ENCODE measurements at places on chromosomes 11 and 22.

DNA sequence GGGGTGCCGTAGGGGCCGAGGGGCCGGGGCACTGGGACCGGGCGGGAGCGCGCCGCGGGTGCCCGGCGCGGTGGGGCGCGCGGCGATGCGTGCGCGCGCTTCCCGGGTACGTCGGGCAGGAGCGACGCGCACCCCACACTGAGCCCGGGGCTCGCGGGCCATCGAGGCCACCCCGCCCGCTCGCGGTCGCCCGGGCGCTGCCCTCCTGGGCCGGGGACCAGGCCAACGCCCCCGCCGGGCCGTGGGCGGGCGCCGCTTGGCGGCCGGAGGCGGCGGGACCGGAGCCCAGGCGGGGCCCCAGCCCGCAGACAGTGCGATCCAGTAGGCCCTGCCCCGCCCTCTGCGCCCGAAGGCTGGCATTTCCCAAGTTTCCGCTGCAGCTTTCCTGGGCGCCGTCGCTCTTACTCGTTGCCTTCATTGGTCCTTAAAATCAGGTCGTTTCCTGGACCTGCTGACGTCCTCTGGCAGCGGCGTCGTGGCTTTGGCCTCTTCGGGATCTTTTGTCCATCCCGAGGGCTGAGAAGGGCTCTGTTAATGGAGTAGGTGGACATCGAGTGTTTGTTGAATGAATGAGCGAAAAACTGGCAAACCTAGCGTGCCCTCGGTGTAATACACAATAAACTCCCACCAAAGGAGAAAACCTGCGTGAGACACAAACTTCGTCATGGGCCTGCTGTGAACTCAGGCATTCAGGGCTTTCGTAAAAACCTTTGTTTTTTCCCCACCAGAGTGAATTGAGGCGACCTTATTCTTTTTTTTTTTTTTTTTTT, 638 bp downstream of the PARVA start:
- H3K36me3 ChIP-seq: no peaks in the 10 kb centered on the region
- peak; percentile 80 for DNase-seq
- peak overlapping the region; percentile 68 for H3K27ac ChIP-seq
- H3K4me3 ChIP-seq: peak overlapping the region; percentile 51

- H3K4me1 ChIP-seq: no peaks in the 10 kb centered on the region
- no peak for DNase-seq
- no peaks in the 10 kb centered on the region for H3K36me3 ChIP-seq
- no peak overlapping the region for H3K4me3 ChIP-seq
- no peak overlapping the region for H3K27ac ChIP-seq
- no peaks in the 10 kb centered on the region for H3K27me3 ChIP-seq
These were observed 32.1 kb upstream of the ACR start for GRCh38 chr22:50705851-50706351.

GRCh38 chr22:27203276-27203660, 545.9 kb downstream of the MIAT start:
- H3K4me3 ChIP-seq: no peak overlapping the region
- H3K27ac ChIP-seq: no peak overlapping the region
- no peaks in the 10 kb centered on the region for H3K4me1 ChIP-seq
- H3K27me3 ChIP-seq: no peaks in the 10 kb centered on the region

DNA sequence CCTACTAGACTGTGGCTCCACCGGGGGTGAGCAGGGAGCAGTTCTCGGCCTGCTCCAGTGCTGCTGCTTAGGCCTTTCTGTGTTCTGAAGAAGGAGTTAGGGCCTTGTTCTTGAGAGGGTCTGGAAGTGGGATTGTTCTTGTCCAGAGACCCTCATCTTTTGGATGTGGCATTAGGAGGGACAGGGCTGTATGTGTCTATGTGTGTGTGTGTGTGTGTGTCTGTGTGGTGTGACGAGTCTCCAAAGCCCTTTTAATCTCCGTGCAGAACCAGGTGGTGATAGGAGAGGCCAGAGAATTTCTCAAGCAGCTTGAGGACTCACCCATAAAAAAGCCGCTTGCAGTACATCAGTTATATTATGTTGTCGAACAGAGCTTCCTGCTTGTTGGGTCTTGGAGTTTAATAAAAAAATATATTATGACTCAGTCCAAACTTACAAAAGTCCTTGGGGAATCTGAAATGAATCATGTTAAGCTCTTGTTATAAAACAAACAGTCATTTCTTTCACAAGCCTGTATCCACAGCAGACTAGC, 196.5 kb downstream of the TENM4 start:
- DNase-seq: no peak
- H3K36me3 ChIP-seq: no peaks in the 10 kb centered on the region
- H3K4me3 ChIP-seq: no peak overlapping the region

- DNase-seq: no peak
- no peaks in the 10 kb centered on the region for H3K27me3 ChIP-seq
- H3K4me3 ChIP-seq: no peak overlapping the region
- no peak overlapping the region for H3K27ac ChIP-seq
- H3K36me3 ChIP-seq: no peaks in the 10 kb centered on the region
These were observed 1374.7 kb upstream of the RAG2 start for GRCh38 chr11:37972691-37973090.

DNA sequence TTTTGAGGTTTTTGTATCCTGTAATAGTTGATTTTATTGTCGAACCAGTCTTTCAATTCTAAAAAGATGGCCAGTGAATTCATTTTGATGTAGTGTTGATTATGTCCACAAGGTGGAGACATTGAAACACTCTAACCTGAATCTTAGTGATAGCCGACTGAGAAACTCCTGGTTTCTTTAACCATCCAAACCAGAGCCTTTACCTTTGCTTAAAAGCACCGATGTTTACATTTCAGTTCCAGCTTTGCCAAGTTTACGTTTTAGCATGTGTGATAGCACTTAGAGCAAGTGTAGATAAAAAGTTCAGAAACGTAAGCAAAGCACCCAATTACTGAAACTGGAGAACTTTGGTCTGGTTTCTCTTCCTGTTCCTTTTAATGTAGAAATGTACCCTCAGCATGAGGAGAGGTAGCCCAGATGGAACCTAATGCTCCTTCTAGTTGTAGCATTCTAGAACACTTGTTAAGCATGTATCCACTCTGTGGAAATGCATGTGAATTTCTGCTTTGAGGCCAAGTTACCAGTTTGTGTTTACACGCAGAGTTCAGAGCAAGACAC, 208.6 kb downstream of the DBX1 start:
- H3K27me3 ChIP-seq: no peaks in the 10 kb centered on the region
- H3K4me3 ChIP-seq: no peak overlapping the region
- no peaks in the 10 kb centered on the region for H3K4me1 ChIP-seq
- no peaks in the 10 kb centered on the region for H3K36me3 ChIP-seq

- peak; percentile 94 for DNase-seq
- H3K27ac ChIP-seq: peak overlapping the region; percentile 93
- H3K36me3 ChIP-seq: no peaks in the 10 kb centered on the region
These were observed 8.2 kb upstream of the TBC1D22A start for GRCh38 chr22:46754110-46754799.

DNA sequence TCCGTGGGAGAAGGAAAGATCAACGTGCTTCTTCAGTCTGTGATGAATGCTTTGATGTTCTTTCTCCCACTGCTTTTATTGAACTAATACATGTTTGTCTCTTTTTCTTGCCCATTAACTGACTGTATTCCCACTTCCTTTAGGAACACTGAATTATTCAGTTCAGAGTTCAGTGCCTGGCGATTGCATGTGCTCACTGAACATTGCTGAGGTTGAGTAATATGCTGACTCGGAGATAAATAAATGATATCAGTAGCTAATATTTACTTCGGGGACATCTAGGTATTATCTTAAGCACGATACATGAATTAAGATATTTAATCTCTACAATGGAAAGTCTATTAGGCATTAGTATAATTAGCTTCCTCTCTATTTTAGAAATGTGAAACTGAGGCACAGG, 102.3 kb upstream of the OR5AK2 start:
- peaks cover 6% of the 10 kb centered on the region for H3K4me1 ChIP-seq
- H3K27me3 ChIP-seq: no peaks in the 10 kb centered on the region
- no peak overlapping the region for H3K27ac ChIP-seq
- H3K36me3 ChIP-seq: no peaks in the 10 kb centered on the region

Data from Peyer's patch (tissue), 4 donors.